ENCODE measurements at places on chromosomes 16 and 17.

DNA sequence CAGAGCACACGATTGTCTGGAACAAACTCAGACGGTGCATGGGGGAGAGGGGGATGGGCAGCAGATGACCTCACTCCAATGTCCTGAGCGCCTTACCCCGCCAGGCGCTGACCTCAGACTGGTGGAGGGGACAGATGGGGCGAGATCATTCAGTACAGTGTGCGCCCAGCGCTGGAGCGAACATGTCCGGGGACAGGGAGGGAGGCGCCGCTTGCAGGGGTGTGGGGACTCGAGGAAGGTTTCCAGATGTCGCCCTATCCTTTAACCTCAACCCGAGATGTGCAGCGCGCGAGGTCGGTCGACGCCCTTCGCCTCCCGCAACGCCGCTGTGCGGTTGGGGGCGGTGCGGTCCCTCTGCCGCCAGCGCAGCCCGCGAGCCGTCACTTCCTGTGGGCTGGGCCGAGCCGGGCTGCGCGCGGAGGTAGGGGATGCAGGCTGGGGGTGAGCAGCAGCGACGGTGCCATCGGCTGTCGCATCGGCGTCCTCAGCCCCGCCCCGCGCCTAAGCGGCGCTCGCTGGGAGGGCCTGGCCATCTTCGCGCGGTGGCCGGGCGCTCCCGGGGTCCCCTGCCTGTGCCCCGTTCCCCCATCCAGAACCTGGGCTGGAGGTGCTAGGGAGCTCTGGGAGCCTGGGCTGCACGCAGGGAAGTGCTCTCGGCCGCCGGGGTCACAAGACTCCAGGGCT, 5.3 kb upstream of the CDR2L start:
- DNase-seq, result peak; percentile 41

- no peak for DNase-seq
Observed at GRCh38 chr16:88368036-88368435, 14.7 kb upstream of the ZNF469 start.

DNA sequence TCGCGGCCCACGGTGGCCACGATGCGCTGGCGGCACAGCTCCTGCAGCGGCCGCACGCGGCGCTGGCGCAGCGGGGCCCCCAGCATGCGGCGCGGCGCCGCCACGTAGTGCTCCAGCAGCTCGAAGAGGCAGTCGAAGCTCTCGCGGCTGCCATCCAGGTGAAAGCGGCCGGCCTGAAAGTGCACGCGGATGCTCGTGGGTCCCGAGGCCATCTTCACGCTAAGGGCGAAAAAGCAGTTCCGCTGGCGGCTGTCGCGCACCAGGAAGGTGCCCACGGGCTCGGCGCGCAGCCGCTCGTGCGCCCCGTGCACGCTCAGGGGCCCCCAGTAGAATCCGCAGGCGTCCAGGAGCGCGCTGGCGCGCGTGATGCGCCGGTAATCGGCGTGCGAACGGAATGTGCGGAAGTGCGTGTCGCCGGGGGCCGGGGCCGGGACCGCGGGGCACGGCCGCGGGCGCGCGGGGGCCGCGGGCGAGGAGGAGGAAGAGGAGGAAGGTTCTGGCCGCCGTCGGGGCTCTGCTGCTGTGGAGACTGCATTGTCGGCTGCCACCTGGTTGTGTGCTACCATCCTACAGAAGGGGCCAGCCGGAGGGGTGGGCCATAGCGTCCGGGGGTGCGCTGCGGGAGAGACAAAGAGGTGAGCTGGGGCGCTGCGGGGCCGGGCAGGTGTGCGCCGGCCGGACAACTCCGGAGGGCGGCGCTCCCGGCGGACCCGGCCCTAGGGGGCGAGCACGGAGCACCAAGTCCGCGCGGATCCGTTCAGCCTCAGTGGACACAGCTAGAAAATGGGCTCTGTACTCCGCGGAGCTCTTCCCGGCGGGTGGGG, 879 bp downstream of the SOCS1 start:
- no peak for DNase-seq

DNA sequence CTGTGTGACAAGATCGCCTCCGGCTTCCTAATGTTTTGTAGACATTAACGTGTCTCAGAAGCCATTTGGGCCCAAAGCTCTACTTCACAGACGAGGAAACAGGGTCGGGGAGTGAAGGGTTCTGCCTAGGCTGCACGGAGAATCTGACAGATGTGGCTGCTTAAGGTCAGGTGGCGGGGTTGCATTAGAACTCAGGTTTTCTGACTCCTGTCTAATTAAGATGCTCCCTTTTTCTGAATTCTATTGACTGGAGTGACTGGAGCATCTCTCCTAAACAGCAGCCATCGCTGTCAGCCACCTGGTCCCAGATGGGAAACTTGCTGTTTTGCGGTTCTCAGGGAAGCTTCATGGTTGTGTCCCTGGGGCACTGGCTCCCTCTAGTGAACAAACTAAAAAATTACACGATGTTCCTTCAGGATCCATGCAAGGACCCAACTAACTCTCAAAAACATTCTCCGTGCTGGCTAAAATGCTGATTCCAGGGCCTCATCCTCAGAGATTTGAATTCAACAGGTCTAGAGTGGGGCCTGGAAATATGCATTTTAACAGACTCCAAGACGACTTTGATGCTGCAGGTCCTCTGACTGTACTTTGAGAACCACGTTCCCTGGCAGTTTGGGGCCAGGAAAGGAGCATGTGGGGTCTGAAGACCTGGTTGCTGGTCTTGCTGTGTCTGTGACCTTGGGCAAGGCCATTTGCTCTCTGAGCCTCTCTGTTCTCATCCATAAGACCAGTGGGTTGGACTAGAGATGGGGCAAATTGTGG, 117.4 kb downstream of the IRF8 start:
- no peak for DNase-seq

DNA sequence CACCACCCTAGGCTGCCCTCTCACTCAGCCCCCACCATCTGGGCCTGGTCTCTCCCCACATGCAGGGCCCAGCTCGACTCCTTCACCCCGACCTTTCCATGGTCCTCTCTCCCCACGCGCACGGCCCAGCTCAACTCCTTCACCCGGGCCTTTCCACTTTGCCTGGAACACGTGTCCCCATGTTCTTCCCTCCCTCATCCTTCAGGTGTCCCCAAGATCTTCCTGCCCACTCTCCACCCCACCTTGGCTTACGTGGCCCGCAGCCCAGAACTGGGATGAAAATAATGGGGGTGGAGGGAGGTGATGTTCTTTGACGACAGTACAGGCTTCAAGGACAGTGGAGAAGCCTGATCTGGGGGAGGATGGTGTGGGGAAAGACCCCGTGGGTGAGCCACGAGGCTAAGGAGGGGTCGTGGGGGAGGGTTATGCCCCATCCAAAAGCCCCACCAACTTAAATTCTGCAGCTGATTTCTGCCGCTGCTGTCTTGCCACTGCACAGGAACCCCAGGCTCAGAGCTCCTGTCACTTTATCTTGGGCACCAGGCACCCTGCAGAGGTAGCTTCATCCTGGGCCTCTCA, 9.9 kb upstream of the MEAK7 start:
- no peak for DNase-seq

DNA sequence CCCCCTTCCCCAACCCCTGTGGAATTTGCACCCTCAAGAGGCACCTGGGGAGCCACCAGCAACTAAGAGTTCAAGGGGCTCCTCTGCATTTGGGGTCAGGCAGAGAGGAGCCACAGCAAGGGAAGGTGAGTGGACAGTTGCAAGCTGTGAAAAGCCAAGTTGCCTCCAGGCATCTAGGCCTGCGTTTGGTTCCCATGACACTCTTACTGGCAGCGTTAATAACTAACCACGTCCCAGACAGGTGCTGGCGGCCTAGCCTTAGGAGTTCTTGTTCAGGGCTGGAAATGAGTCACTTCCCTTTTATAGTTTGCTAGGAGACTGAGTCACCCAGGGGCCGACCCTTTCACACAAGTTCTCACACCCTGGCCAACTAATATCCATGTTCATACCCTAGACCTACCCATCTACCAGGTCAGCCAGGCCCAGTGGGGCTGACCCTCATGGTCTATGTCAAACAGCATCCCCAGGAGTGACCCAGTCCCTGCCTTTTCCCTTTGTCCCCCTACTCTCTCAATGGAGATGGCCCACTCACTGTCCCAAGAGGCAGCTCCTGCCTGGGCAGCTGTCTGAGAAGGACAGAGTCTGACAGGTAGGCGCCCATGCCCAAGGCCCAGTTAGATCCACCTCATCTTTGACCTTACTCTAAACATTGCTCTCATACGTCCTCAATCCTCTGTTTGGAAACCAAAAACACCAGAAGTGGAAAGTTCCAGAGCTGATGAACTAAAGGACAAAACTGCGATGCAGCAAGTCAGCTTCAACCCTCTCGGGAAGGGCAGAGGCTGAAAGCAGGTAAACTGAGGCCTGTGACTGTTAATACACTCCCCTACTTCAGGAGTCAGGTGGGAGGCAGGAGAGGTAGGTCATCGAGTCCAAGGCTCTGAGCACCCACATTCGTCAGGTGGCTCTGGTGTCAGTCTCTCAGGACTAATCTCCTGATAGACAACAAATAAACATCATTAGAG, 300.6 kb downstream of the SOX9 start:
- no peak for DNase-seq

DNA sequence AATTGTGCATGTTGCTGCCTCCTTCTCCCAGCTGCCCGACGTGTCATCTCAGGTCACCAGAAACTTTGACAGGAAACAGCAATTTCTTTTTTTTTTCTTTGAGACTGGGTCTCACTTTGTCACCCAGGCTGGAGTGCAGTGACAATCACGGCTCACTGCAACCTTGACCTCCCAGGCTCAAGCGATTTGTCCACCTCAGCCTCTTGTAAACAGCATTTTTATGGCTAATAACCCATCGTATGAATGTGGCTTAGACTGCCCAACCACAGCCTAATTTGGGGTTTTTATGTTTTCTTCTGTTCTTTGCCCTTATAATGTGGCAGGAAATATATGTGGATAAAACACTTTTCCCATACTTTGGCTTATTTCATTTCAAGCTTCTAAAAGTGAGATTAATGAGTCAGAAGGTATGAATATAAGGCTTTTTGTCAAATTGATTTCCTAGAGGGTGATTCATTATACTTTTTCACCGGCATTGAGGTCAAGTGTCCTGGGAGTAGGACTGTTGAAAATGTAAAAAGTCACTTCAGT, 31.0 kb upstream of the SLC5A10 start:
- DNase-seq, result no peak

GRCh38 chr17:60383379-60383778, 8.6 kb downstream of the USP32 start:
- DNase-seq, result peak; percentile 32

- no peak for DNase-seq
Observed at GRCh38 chr16:9599415-9600120, 508.1 kb downstream of the HAPSTR1 start.

- no peak for DNase-seq
Observed at GRCh38 chr16:69193855-69194254, 6.9 kb downstream of the SNTB2 start.

GRCh38 chr16:54508351-54508750, 221.8 kb upstream of the IRX3 start:
- DNase-seq, result no peak

GRCh38 chr17:35073183-35073790, 9.8 kb upstream of the RFFL start:
- no peak for DNase-seq

DNA sequence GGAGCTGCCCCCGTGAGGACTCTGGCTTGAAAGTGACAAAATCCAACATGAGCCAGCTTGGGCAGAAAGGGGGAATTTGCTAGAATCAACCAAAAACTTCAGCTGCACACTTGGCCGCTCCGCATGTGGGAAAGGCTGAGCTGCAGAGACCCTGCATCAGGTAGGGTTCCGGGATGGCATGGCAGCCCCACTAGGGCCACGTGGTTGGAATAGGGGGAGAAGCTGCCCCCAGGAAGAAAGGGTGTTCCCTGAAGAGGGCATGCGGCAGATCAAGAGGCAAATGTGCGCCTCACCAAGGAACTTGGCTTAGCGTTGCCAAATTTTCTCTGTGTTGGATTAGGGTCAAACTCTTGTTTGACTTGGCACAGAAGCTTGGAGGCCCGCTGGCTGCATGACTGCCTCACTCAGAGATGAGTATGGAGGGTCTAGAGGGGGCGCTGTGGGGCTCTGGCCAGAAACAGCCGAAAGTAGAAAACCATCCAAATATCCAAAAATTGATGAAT, 29.2 kb upstream of the WFIKKN2 start:
- no peak for DNase-seq

DNA sequence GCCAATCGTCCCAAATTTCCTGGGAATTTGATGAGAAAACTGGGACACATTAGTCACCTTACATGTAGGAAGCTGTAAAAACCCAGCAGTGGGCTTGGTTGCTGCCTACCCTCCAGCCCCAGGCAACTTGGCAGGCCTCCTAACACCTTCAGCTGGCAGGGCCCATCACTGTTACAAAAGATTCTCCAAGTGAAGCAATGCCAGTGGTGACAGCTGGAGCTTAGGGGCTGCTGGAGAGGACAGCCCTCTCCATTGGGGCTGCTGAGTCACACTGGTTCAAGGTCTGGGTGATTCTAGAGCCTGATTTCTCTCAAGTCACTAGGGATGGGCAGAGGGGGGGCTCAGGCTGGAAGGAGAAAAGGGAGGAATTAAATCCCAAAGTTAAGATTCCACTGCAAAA, 180.6 kb downstream of the COPRS start:
- DNase-seq, result no peak

GRCh38 chr16:34802396-34802795, 1343.0 kb downstream of the TP53TG3F start:
- DNase-seq, result no peak

- DNase-seq, result no peak
Observed at GRCh38 chr16:89094252-89094879, 714 bp downstream of the ACSF3 start.

DNA sequence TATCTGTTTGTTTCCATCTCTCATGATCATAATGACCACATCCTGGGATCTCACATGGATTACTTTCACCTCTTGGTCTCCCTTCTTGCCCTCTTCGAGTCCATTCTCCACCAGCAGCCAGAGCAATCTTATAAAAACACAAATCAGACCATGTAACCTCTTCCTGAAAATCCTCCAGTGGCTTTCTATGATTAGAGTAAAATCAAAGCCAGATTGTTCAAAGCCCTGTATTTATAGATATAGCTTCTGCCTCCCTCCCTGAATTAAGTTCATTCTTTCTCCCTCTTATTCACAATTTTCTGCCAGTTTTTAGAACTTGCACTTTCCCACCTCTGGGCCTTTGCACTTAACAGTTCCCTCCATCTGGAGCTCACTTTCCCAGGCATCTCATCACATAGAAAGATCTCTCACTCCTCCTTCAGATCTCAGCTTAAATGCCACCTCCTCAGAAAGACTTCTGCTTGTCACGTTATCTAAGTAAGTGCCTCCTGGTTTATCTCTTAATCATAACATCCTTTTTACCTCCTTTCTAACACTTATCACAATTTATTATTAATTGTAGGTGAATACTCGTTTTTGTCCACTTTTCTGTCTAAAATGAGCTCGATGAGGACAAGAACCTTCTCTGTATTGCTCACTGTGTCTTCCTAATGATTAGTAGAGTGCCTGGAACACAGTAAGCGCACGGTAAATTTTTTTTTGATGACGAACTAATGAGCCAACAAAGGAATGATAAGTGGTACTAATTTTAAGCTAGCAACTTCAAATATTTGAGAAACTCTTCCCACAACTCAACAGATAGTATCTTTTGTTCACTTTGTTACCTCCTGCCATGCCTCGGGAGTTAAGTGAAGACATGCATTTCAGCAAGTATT, 80.5 kb downstream of the CYB561 start:
- no peak for DNase-seq

GRCh38 chr17:11241611-11242226, 706 bp downstream of the SHISA6 start:
- no peak for DNase-seq

GRCh38 chr17:57555636-57556175, 189.4 kb downstream of the CCDC182 start:
- DNase-seq, result no peak

- DNase-seq, result no peak
Observed at GRCh38 chr17:74471341-74471740, 4.9 kb downstream of the CD300A start.

GRCh38 chr16:54102888-54103866, 183.4 kb downstream of the IRX3 start:
- no peak for DNase-seq
